ENCODE measurements at places on chromosomes 3 and 15.

- DNase-seq = no peak
These were observed 71.1 kb downstream of the LYZL4 start for GRCh38 chr3:42339321-42339720.

GRCh38 chr3:76505202-76505845 lies 534.6 kb upstream of the ROBO2 start:
- no peak for DNase-seq

GRCh38 chr15:40618906-40619305 lies 24.9 kb downstream of the KNL1 start:
- DNase-seq = no peak

- DNase-seq = no peak
These were observed 641.5 kb downstream of the PLOD2 start for GRCh38 chr3:145519398-145520047.

DNA sequence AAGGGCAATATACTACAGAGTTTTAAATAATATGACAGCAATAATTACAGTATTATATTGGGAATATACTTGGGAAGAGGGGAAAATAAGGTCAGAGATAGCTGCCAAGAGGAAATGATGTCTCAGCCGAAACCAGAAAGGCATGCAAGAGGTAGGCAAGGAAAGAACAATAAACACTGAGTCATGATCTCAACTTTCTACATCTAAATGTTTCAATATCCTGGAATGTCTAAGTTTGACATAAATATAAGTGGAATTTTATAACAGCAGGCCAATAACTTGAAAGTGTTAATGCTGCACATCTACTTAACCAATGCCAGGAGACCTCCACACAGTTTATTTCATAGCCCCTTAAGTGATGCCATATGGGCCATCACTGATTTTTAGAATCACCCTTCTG lies 99.8 kb upstream of the CPNE4 start:
- no peak for DNase-seq

Data from midbrain (tissue), 1 donor.